ENCODE measurements at places on chromosomes 12 and 14.

GRCh38 chr12:130948136-130948535 is 5.6 kb upstream of the ADGRD1 start:
- no peak for DNase-seq

GRCh38 chr12:109557200-109557599 is 16.1 kb downstream of the MMAB start:
- no peak for DNase-seq

DNA sequence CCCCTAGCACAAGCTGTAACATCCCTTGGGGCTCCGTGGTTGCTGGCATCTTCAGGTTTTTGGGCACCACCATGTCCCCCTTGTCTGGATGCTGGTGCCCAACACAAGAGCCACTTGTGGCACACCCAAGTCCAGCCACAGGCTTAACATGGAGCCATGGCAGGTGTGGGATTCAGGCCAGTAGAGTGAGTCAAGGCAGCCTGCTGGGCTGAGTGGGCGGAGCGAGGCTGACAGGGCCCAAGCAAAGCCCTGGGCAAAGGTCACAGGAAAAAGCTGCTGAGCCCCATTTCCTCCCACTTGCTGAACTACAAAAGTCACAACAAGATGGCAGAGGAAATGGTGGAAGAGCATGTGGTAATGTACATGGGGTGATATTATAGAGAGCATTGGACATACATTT is 950.7 kb upstream of the FLRT2 start:
- DNase-seq: no peak

GRCh38 chr12:79444089-79444488 is 246.7 kb downstream of the PAWR start:
- DNase-seq: no peak

DNA sequence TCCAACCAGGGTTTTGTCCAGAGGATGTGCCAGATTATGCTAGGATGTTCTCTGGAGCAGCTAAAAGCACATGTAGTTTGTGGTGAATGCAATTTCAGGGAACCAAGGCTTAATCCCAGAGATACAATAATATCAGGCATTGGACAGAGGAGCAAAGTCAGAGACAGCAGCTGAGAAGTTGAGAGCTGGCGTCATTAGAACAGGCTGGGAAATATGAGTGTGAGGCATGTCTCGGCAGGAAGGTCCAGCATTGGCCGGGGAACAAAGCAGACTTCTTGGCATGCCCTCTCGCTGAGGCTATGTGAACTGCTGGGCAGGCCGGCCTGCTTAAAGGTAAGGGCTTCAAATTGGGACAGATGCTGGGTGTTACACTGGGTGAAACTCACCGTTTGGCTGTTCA is 125.4 kb downstream of the CAND1 start:
- no peak for DNase-seq

GRCh38 chr12:3145033-3145432 is 67.9 kb downstream of the TSPAN9 start:
- DNase-seq: no peak

DNA sequence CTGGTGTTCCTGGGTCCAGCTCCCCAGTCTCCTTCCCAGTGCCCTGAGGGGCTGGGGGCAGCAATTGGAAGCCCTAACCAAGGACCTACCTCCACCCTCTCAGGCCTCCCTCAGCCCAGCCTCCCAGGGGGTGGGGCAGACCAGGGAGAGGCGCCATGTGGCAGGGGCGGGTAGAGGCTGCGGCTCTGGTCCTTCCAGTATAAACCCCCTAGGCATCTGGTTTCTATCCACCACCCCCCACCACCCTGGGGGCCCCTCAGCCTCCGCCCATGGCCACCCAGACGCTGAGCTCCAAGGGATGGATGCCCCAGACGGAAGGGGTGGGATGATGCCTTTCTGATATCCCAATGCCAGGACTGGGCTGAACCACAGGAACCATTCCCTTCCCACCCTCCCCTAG is 2.8 kb upstream of the SP7 start:
- DNase-seq: no peak

DNA sequence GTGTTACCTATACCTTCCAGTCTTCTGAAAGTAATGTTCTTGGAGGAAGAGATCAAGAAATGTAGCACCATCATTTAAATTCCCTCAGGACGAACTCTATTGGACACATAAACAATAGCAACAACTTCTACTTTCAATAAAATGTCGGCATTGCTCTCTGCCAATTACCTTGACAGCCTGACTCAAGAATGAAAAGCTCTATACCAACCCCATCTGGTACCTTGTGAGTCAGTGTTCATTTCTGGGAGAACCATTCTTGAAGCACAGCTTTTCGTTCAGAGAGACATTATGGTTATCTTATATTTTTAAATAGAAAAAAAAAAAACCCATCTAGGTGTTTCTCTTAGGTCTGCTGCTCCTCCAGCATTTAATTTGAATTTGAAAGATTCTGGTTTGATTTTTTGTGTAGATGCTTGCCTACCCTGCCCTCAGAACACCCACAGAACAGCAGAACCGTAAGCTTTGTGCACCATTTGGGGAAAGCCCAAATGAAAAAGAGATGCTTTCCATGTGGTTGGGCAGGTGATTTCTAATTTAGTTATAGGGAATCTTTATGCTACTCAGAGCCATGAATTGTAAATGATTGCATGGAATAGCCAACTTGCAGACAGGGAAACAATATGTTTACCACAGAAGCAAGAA is 156.0 kb downstream of the SAMD4A start:
- no peak for DNase-seq

DNA sequence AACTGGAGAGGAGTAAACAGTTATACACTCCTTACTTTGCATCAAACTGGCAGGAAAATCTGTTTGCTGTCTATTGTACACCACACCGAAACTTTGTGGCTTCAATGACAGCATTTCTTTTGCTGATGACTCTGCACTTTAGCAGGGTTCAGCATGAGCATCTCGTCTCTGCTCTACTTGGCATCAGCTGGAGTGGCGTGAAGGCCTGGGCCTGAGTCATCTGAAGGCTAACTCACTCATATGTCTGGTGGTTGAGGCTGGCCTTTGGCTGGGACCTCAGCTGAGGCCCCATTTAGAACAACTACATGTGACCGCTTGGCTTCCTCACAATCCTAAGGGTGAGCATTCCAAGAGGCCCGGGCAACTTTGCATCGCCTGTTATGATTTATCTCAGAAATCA is 28.7 kb upstream of the REP15 start:
- DNase-seq: no peak

GRCh38 chr12:116832353-116832752 is 48.9 kb downstream of the HRK start:
- no peak for DNase-seq

- DNase-seq: no peak
Observed at GRCh38 chr12:101612160-101612916, 17.6 kb downstream of the MYBPC1 start.

DNA sequence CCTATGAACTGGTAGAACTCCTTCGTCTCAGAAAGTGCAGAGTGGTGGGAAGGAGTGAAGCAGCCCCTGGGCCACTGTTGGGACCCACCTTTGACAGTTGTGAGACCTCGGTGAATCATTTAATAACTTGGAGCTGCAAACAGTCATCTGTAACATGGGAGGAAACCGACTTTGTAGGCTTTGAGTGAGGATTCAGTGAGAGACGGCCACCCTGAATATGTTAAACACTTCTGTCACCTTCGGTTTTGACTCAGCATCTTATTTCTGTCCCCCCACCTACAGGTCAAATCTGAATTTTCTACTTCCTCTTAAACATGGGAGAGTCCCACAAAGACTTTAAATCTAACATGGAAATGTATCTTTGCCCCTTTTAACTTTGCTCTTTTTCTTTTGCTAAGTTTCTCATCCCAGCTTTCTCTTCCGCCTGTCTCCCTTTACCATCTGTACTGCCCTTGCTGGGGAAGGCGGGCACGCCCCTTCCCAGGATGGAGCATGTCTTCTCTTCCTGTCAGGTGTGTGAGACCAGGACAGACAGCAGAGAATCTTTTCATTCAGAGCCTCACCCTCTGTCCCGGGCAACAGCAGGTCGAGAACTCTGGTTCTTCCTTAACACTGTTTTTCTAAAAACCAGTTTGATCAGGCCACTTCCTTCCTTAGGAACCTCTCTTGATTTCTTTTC is 37.1 kb downstream of the ZC3H14 start:
- no peak for DNase-seq

GRCh38 chr12:6778217-6778573 is 5.9 kb downstream of the LAG3 start:
- DNase-seq: no peak

GRCh38 chr14:81280136-81280791 is 59.5 kb upstream of the GTF2A1 start:
- DNase-seq: no peak

- peak; percentile 27 for DNase-seq
Observed at GRCh38 chr14:94689218-94689984, 77.2 kb downstream of the SERPINA3 start.

- DNase-seq: no peak
Observed at GRCh38 chr14:79197516-79197915, 1013.8 kb downstream of the DIO2 start.

DNA sequence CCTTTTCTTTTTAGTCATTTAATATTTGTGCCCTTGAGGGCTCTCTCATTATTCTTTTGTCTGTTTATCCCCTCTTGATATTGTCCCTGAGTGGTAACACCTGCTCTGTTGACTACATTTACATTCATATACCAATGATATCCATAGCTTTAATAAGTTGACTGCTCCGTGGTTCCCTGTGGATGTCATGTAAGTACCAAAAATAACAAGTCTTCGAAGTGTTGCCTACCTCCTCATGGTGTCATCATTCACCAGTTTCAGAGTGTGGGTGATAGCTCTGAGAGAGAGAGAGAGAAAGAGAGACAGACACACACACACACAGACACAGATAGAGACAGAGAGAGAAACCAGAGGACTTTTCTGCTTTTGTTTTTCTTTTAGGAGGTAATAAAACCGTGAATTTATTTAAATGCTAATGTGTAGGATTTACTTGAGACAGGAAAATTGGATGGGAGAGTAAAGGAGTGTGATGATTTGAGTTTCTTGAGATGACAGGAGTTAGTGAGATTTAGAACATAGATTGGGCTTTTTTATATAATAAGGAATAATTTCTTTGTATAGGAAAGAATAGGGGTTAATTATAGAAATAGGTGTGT is 52.2 kb downstream of the PAPOLA start:
- no peak for DNase-seq

GRCh38 chr12:124493809-124494750 is 73.3 kb downstream of the NCOR2 start:
- DNase-seq: no peak

DNA sequence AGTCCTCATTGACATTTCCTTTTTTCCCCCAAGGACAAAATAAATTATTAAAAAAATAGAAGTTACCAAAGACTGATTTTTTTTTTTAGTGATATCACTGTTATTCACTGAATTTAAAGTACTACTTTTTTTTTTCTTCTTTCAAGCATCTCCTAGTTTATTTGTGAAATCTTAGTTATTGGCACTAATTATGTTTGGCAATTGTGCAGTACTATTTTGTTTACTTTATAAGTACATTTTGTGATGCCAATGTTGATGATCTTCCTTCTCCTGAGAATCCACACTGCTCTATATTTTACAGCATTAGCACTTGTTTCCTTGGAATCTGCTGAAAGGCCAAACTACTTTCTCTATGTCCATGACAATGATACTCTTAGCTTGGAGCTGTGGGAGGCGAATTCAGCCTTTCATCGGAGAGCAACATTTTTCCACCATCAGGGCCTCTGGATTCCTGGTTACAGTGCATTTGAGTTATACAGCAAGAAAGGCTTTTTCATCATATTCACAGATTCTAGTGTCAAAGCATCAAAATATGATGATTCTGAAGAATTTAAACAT is 123.8 kb upstream of the PTPRQ start:
- no peak for DNase-seq

DNA sequence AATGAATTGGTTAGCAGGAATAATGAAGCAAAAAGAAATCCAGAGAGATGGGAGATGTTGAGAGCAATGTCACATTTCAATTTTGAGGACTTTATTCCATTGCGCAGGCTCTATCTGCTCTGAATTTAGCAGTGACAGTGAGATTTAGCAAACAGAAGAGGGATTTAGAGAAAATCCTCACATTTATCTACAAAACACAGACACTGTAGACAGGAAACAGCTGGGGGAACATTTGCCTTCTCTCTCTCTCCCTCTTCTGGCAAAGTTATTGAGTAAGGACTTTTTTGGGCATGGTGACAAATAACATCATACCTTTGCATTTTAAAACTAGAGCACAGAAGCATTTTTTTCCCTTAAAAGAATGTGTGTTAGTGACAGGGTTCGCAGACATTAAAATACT is at the start of gene IGF1:
Gene IGF1 (minus strand): TSS at position 158 of the 400 bp plus-strand sequence. CDS start 182 bp downstream, outside the sequence.
- DNase-seq: no peak

- no peak for DNase-seq
Observed at GRCh38 chr12:18221726-18222125, 39.6 kb upstream of the PIK3C2G start.

DNA sequence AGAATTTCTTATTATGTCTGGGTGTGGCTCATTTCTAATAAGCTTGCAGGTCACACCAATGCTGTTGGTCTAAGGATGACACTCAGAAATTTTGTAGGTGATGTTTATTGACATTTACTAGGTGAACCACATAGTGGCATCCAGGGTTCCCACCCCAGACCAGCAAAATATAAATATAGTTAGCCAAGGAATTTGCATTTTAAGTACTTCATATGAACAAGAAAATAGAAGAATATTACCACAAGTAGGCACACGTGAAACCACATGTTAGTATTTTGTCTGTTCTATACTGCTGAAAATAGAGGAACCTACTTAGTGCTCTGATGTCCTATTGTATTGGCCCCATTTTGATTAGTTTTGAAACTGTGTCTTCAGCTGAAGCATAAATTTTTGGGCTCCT is 71.1 kb downstream of the USP15 start:
- DNase-seq: no peak

GRCh38 chr12:121637231-121637914 is 11.0 kb downstream of the ORAI1 start:
- no peak for DNase-seq

DNA sequence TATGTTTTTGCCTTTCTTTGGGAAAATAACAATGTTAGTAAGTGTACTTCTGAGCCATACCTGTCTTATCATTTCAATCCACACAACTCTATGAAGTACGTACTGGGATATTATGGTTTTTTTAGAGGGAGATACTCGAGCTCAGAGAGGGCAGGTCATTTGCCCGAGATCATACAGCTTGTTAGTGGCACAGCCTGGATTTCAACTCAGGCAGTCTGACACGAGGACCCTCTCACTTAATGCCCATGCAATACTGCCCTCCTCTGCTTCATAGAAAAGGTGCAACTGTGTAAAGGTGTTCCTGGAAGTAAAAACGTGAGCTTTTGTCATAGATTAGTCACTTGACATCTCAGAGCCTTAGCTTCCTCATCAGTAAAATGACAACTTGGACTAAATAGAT is 128.0 kb downstream of the NDUFA12 start:
- no peak for DNase-seq

DNA sequence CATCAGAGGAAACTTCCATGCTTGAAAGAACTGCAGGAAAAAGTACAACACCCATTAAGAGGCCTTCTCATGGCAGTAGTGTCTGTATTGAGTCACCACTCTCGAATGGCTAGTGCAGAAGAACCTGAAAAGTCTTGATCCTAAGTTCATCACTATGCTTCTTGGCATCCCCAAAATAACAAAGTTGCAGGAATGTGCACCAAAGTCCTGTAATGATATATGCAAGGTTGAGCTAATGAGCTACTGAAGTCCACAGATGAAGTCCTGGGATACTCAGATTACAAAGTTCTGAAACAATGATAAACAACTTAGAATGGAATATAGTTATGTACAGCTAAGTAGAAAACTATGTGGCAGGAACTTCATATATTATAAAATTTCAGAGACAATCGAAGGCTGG is 545.4 kb downstream of the FOXG1 start:
- no peak for DNase-seq

- DNase-seq: no peak
Observed at GRCh38 chr12:83046019-83046418, 359.3 kb downstream of the TMTC2 start.

GRCh38 chr14:91732439-91732838 is 553 bp upstream of the CATSPERB start:
- no peak for DNase-seq
